ENCODE measurements at places on chromosomes 6 and 20.
A peak's percentile ranks its signal among the peaks of the same experiment; 100 is the strongest.

DNA sequence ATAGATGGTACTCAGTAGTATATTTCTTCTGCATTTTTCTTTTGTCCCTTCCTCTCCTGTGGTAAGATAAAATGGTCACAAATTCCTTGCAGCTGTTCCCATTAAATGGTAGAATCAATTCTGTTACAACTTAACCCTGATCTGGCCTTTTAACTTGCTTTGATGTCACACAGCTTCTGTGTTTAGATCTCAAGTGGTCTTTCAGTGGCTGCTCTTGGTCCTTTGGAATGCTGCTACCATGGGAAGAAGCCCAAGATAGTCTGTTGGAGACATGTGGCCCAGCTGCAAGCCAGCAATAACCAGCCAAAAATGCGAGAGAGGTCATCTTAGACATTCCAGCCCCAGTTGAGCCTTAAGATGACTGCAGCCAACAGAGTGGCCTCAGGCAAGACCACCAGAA lies 429.7 kb downstream of the KIF16B start:
- no peak for DNase-seq

- DNase-seq = no peak
Measured at GRCh38 chr6:69631552-69632346, 165.1 kb downstream of the LMBRD1 start.

- DNase-seq = no peak
Measured at GRCh38 chr6:68911811-68912210, 276.7 kb downstream of the ADGRB3 start.

DNA sequence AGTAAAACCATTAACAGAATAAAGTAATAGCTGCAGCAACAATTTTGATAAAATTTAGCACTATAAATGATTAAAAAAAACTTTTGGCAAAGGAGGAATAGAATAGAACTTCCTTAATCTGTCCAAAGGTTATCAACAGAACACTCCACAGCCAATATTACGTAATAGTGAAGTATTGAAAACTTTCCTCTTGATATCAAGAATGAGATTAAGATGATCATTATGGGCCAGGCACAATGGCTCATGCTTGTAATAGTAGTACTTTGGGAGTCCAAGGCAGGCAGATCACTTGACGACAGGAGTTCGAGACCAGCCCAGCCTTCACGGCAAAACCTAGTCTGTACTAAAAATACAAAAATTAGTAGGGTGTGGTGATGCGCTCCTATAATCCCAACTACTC lies 26.0 kb downstream of the SOBP start:
- DNase-seq = no peak

DNA sequence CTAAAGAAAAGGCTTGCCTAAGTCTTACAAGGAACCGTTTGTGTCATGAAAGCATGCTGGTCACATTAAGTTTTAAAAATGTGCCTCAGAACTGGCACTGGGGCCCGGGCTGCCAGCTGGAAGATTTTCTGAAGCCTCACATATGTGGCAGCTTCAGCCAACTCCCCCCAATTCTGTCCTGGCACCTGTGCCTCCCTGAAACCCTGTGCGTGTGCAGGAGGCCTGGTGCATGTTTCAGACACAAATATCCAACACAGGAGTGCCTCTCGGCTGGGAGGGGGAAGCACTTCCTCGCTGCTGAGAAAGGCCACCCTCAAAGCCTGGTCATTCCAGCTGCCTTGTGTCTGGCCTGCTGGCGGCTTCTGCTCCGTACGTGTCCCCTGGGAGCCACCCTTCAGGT lies 188.5 kb upstream of the SNX9 start:
- DNase-seq = no peak

DNA sequence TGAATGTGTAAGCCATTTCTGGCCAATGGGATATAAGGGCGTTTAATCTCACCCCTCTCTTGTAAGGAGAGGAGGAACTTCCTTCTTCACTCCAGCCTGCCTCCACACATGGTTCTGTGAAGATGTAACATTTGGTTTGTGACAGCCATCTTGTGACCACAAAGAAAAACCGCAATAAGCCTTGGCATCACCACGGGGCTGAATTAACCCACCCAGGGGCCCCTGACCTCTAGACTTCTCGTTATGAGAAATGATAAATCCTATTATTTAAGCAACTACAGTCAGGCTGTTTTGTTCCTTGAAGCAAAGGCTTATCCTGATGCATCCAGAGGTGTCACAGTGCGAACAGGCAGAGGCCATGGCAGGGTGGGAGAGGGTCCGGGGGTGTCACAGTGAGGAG lies 139.7 kb downstream of the CDC5L start:
- DNase-seq = no peak

GRCh38 chr6:155341130-155341828 lies 27.0 kb upstream of the TFB1M start:
- peak; percentile 79 for DNase-seq

DNA sequence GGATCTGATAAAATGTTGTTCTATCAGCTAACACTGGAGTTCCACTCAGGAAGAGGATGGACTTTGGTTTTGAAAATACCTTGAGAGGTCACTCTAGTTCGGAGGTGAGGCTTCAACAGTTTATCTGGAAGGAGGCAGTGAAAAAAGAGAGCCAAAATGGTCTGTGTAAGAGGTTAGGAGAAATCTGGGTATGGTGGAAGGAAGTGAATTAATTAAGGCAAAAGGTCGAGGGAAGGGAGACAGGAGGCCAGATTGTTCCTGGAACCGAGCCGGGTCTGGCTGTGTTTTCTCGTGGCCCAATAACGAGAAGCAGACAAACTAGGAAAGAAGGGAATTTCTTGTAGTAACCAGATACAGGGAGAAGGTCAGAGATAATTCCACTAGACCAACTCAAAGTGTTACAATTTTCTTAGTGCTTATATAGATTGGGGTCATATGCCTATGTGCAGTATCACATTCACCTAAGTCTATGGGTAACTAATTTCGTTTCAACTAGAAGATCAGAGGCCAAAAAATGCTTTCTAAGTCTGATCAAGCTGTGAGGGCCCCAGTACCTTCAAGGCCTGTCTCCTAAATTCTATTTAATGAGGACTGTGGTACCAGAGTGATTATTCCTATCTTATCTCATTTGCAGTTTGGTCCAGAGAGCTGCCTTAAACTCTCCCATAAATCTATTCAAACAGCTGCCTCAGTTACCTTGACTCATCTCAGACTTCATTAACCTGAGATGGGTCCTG lies 96.0 kb upstream of the SNX9 start:
- DNase-seq = no peak

- no peak for DNase-seq
Measured at GRCh38 chr6:69705954-69706353, 90.9 kb downstream of the LMBRD1 start.

DNA sequence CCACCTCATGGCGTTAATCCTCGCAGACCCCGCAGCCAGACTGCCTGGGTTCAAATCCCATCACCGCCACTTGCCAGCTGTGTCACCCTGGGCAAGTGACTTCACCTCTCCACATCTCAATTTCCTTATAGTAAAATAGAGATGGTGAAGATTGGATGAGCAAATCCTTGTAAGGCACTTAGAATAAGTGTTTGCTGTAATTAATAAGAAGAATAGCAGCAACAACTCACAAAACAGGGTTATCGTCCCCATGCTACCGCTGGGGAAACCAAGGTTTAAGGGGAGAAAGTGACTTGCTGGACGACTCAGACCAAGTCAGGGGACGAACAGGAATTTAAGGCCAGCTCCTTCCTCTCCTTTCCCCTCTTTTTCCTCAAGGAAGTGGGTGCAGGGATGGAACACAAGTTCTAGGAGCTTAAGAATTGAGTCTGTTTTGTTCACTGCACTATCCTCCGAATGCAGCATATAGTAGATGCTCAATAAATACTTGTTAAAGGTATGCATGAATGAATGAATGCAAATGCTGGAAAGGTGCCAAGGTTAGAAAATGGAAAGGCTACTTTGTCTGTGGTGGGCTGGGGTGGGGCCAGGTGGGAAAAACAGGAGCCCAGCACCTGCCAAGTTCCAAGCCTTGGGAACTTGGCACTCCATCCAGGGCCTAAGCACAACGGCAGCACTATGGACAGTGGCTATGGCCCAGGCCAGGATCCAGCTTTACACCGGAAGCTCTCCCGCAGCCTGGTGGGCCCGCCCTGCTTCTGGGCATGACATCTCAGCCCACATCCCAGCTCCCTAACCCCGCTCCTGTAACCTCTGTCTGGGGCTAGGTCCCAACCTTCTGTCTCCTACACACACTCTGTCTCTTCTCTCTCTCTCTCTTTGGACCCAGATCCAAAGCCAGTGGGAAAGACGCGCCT lies 4.9 kb upstream of the CDH22 start:
- no peak for DNase-seq

- no peak for DNase-seq
Measured at GRCh38 chr6:133248241-133249001, 7.3 kb downstream of the EYA4 start.

DNA sequence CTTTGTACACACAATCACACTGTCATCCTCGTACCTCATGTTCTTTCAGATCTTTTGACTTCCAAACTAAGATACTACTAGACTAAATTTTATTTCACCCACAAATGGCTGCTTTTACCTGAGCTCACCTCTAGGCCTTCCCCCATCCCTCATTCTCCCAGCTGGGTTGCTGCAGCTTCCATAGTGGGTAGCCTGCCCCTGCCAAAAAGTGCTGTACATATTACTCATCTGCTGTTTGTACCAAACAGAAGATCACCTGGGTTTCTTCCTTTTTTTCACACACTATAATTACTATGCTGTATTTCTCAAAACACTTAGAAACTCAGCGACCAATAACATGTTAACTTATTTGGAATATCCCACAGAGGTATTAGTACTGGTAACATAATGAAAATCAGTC lies 267.6 kb upstream of the PRDM1 start:
- DNase-seq = no peak

DNA sequence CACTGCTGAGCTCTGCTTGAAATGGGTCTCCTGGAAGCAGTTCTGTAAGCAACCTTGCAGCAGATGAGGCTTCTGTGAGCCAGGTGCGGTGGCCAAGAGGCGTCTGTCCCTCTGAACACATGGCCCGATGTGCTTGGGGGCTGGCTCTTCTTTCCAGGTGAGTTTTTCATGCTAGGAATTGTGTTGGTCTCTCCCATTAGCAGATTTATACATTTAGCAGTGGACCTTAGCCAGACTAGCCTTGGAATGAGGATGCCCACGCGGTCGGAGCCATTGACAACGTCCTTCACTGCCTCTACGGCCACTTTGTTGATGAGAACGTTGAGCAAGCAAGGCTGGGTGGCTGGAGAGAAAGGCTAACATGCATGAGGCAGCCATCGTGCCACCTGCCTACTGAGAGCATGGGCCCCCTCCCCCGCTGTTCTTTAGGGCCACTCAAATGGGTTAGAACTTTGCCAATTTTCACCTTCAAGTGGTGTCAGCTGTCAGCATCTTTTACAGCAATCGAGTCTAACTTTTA lies 33.5 kb downstream of the ERMARD start:
- DNase-seq = no peak

DNA sequence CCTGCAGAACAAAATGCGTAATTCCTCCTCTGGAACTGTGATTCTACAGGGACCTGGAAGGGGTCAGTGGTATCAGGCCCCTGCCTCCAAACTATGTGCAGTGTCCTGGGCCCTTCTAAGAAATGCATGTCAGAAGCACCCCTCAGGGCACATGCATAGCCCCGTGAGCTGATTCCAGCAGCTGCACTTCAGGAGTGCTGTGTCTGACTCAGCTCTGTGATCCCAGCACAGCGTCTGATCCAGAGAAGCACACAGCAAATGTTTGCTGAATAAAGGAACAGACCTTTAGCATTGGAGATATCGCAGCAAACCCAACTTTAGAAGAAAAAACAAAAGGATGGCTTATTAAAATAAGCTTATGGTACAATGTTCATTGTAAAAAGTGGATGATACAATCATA lies 15.8 kb upstream of the MAFB start:
- DNase-seq = no peak

DNA sequence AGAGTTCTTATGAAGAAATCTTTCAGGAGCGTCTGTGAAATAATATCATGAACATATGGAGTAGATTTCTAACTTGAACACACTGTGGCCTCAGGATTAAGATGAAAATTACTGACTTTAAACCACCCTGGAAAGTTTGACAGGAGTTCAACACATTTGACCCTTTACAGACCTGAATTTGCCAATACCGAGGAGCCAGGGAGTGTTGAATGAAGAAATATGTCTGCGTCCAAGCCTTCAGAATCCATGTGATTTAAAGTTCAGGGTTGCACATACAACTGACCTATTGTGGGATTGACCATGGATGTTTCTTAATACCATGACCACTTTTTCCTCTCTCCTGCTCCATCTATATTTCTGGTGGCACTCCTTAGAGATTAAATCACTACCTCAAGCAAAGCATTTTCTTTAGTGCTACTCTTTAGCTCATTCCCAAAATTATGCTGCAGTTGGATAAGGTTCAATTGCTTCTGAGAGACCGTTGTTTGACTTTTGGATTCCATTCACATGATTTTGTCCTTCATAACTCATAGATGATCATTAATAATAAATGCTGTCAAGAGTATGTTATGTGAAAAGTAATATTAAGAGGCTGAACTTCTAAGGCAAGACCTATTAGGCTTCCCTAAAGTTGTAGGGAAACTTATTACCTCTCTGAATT lies 57.4 kb downstream of the PRL start:
- no peak for DNase-seq

GRCh38 chr6:146113084-146113623 lies 84.3 kb downstream of the GRM1 start:
- DNase-seq = no peak

DNA sequence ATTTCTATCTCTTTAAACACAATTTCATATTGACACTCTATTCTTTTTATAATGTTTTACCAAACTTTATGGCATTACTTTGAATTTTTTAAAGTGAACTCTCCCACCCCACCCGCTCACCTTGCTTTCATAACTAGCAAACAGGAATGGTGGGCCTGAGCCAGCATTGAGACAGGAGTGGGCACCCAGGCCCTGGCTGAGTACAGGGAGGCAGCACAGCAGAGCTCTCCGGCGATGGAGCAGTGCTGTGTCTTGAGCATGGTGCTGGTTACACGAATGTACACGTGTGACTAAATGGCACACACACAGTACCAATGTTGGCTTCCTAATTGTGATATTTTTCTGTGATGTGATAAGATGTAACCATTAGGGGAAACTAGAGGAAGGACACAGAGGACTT lies 4.5 kb downstream of the CST11 start:
- no peak for DNase-seq

DNA sequence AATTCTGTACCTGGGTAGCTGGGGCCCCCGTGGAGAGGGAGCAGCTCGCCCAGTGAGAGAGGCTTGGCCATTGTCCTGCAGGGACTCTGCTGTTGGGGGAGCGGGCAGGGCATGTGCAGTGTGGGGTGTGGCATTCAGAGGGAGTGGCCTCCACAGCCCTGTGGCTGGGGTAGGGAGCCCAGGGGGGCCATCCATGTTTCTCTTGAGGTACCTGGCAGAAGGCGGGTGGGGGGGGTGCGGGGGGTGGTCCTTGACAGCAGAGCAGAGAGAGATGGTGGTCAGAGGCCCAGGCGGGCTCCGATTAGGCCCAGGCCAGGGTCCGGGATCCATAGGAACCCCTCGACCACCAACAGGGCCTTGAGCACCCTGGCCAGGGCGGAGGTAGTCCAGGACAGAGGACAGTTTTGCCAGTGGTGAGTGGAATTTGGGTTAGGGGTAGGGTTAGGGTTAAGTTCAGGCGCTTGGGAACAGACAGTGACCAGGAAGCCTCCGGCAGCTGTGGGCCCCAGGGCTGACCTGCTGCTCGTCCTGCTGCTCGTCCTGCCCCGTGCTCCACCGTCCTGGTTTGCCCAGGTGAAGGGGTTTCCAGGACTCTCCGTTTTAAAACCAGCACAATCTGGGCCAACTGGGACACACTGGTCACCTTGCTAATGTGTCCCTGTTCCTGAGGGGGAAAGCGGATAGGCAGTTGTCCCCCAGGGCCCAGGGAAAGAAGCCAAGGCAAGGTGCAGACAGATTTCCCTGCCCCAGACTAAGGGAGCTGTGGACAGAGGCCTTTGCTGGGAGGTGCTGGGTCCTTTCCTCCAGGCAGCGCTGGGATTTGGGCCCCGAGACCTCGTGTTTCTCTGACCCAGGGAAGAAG lies 24.8 kb upstream of the MYT1 start:
- no peak for DNase-seq
